ENCODE measurements at places on chromosomes 2 and 18.

GRCh38 chr2:176234940-176235339, 34.3 kb upstream of the MTX2 start:
- no peak for DNase-seq

DNA sequence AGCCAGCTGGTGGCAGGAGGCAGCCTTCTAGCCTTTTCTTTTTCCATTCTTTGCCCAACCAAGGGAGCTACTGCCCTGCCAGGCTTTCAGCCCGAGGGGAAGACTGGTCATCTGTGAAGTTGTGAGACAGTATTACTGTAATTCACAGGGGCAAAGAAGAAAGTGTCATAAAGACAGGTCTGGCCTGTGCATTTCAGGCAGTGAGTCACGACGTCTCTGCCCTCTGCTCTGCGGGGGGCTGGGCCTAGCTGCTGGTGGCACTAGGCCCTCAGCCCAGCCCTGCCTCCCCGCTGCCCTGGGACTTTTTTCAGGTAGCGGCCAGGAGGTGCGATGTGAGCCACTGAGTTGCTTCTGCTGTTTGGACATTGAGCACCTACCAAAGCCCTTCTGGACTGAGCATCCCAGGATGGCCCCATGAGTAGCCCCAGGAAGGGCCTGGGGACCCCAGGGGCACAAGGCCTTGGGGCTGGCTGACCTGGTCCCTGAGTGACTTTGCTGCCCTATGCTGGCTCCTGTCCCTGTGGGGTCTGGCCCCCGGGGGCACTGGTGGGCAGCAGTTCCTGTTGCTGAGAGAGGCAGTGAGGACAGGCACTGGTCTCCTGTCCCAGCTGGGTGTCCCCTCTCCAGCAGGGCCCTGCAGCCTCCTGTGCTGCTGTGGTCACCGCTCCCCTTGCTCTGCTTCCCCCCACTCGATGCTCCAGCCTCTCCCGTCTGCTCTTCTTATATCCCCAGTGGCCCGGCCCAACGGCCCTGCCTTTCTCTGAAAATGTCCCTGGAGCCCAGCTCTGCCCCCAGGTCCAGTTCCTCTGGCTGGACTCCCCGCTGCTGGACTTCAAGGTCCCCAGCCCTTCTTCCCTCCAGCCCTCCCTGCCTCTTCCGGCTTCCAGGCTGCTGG, 7.0 kb downstream of the INHBB start:
- no peak for DNase-seq

GRCh38 chr2:216279031-216279430, 93.3 kb downstream of the MARCHF4 start:
- no peak for DNase-seq

GRCh38 chr2:29990129-29990528, 68.7 kb upstream of the ALK start:
- no peak for DNase-seq

DNA sequence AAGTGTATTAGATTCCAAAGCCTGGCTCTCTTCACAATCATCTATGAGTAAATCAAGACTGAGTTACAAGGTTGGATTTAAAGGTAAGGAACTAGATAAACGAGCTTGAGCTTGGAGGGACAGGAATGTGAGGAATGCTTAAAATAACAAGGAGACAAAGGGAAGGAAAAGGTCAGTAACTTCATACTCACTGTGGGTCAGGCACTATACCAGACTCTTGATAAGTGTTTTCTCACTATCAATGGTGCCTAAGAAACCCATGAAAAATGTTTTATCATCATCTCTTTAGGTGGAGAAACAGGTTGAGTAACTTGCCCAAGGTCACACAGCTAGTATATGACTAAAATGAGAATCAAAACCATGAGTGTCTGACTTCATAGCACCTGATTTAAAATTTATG, 212.1 kb downstream of the CDH2 start:
- no peak for DNase-seq

DNA sequence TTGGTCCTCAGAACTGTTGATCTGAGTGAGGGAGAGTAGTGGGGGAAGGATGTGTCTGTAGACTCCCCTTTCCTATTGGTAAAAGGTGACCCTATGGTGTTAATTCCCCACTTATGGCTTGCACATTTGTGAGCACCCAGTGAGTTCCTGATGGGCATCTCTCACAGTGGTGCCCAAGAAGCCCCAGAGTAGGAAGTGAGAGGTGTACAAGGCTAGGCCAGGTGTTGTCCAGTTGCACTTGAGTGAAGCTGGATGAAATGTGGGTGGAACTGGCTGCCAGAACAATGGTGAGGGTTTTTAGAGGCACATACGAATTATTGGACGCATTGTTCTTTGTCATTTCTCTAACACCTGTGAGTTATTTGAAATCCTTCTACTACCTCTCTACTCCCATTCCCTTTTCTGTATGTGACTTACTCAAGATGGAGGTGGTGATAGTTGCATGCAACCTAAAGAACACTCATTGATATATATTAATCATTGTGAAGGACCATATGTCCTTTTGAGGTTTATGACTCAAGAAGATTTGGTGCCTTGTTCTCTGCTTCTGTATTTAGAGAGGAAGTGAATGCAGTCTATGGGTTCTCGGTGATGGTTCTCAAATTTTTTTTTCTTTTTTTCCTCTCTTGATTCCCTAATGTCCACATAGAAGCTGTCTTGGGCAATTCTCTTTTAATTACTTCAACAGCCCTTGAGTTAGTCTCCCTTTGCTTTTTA, 162.7 kb downstream of the FSHR start:
- DNase-seq, result no peak

DNA sequence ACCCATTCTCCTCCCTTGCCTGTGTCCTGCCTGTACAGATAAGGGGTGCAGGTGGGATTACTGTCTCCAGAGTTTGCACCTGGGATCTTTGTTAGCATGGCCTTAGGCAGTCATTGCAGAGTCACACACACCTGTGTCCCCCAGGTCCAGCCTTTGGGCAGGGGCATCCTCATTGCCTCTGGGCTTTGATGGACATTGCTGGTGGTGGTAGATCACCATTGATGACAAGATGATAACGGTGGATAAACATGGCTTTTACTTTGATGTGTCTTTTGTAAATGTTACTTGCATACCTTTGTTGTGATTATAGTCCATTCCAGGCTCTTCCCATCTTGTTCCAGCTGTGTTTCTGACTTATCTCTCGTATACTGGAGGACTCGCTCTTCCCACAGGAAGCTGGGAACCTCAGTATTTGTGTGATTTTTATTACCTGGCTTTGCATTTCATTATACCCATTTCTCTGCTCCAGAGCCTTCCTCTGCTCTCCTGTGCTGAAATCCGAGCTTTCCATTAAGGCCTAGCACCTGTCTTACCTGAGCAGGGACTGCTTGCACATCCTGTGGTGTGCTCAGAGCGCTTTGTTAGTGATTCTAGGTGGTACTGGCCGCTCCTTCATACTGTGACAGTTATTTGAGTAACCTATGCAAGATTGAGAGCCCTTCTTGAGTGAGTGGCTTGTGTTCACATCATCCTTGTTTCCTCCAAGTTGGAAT, 79.2 kb downstream of the PTPRM start:
- DNase-seq, result no peak

GRCh38 chr2:215479536-215480240, 43.8 kb upstream of the FN1 start:
- peak; percentile 11 for DNase-seq

DNA sequence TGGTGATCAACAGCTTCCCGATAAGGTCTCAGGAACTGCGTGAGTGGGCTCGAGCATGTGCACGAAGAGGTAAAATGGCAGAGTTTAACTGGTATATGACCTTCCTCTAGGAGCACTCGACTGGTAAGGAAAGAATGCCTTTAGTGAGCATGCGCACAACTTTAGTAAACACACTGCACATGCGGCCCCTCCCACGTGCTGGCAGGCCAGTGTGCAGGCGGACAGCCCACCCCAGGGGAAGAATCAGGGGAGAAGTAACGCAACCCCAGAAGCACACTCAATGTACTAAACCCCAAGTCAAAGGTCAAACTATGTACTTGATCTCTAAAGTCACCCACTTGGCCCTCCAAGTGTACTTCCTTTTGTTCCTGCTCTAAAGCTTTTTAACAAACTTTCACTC, 28.7 kb upstream of the SLC25A52 start:
- no peak for DNase-seq

- DNase-seq, result no peak
Measured at GRCh38 chr2:54629914-54630857, 93.3 kb upstream of the EML6 start.

DNA sequence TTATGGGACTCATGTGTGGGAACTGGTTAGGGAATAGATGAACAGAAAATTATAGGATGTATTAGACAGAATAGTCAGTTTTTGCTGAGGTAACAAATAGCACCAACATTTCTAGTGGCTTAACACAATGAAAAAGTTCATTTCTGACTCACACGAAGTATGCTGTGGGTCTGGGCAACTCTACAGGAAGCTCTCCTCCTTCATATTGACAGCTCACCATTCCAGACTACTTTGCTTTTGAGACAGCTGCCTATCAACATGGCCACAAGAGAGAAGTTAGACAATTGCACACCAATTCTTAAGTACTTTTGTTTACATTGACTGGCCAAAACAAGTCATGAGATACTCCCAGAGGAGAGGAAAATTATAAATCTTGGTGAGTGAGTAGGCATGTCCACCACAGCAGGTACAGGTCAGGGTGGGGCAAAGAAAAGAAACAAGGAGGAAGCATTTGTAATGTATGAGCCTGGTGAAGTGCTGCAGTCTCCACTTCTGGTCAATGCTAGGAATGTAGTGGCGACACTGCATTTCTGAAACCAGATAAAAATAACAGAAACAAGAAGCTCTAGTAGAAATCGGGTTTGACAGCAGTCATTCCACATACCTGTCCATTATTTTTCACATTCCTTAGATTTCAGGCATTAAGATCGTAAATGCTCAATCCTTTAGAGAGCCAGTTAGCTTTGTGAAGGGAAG, 141.6 kb downstream of the ICOS start:
- DNase-seq, result no peak

- DNase-seq, result no peak
Measured at GRCh38 chr2:50651676-50652075, 380.3 kb downstream of the NRXN1 start.

DNA sequence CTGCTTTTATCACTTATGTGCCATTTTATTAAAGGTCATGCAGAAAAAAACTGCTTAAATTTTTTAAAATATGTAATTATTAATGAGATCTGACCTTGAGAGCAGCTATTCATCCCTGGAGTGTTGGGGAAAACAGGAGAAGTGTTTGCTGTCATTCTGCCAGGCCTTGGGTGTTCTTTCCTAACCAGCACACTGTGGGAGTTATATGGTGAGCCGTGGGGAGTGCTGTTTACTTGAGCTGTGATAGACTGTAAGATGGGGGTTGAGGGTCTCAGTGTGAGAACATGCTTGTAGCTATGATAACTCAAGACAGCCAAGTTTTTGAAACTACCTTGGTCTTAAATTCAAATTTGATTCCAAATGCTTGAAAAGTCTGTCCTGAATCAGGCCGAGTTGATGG, 101.3 kb upstream of the ARHGAP28 start:
- DNase-seq, result no peak

GRCh38 chr2:136765256-136766072, at the start of gene THSD7B:
THSD7B (plus strand) TSS chr2:136765545; CDS start chr2:136882179, 116,634 bp downstream.
- no peak for DNase-seq

DNA sequence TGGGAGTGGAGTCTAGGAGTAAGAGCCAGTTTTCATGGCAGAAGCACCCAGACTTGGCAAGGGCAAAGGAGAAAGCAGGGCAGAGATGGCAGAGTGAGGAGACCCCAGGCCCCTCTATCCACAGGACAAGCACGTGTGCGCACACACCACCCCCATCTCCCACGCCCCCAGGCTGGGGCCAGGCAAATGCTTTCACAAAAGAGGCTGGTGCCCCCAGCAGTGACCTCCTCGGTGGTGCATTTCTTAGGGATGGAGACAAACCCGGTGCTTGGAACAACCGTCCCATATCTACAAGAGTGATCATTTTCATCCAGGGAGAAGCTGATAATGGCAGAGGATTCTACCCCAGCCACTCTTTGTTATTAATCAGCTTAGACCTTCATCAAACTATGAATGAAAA, 62.0 kb downstream of the KCNF1 start:
- no peak for DNase-seq

DNA sequence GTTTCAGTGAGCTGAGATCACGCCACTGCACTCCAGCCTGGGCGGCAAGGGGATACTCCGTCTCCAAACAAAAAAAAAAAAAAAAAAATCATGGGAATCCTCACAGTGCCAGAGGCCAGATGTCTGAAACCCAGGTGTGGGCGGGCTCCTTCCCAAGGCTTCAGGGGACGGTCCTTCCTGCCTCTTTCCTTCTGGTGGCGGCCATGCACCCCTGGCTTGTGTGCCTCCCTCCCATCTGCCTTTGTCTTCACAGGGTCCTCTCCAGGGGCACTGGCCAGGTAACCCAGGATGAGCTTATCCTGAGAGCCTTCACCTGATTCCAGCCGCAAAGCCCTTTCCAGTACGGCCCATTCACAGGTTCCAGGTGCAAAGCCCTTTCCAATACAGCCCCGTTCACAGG, 40.9 kb upstream of the GPC1 start:
- DNase-seq, result no peak

GRCh38 chr2:103809941-103810441, 1043.9 kb upstream of the POU3F3 start:
- DNase-seq, result no peak

GRCh38 chr2:144078802-144079724, 440.9 kb downstream of the ZEB2 start:
- no peak for DNase-seq

DNA sequence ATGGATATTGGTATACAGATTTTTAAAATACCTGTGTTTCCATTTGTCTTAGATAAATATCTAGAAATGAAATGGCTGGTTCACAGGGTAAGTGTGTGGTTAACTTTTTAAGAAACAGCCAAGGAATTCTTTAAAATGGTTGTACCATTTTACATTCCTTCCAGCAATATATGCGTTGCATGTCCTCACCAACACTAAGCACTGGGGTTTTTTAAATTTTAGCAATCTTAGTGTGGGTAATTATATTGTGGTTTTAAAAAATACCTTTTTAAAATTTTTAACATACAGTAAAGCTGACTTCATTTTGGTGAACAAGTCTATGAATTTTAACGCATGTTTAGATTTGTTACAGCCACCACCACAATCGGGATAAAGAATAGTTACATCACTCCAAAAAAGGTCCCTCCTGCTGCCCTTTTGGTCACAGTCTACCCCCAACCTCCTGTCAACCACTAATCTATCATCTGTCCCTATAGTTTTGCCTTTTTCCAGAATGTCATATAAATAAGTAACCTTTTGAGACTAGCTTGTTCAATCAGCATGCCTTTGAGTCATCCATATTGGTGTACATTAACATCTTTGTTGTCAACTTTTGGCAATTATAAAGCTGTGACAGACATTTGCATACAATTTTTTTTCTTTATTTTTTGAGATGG, 128.1 kb upstream of the MSTN start:
- no peak for DNase-seq

All from NCI-H510A (cell line).